Spinal cord (tissue), 10 donors: ENCODE measurements at places on chromosomes 5 and 9. TPM values are rescaled to one million over a fixed set of nuclear protein-coding genes. Genes with fewer than 3 reads are reported as not detected.
A peak's percentile ranks its signal among the peaks of the same experiment; 100 is the strongest.

- no peak overlapping the region for H3K4me3 ChIP-seq
- peaks cover 4% of the 10 kb centered on the region for H3K4me1 ChIP-seq
- no peak overlapping the region for H3K27ac ChIP-seq
- no peaks in the 10 kb centered on the region for H3K27me3 ChIP-seq
- peak; percentile 79 for DNase-seq
Observed at GRCh38 chr9:82673919-82674318, 389.0 kb downstream of the RASEF start.

DNA sequence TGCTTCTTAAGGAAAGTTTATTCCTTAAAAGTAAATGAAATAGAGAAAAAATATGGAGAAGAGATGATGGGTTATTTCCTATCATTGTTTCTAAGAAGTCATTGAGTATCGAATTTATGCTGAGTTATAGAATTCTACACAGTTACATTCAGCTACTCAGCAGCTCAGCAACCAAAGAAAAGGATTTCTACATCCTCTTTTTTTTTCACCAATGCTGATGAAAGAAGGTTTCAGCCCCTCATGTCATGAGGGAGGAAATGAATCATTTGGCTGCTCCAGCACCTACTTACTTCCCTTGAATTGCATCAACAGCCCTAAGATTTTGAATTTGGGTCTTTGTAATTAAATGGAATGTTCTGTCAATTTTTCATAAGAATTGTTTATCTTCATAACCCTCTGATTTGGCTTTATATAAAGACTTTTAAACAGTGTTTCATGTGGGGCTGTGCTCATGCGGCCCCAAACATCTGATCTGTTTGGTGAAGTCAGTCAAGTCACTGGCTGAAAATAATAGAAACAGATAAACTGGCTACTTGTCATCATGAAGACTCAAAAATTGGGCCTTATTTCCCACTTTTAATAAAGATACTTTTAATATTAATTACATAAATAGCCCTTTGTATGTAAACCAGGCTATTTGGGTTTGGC, 18.5 kb upstream of the SNX2 start:
- H3K4me3 ChIP-seq = no peak overlapping the region
- H3K4me1 ChIP-seq = no peaks in the 10 kb centered on the region
- no peak overlapping the region for H3K27ac ChIP-seq
- no peaks in the 10 kb centered on the region for H3K36me3 ChIP-seq
- DNase-seq = no peak
- H3K27me3 ChIP-seq = no peaks in the 10 kb centered on the region

GRCh38 chr5:68739752-68740151, 354.1 kb upstream of the SLC30A5 start:
- no peak for DNase-seq
- no peak overlapping the region for H3K4me3 ChIP-seq
- H3K4me1 ChIP-seq = no peaks in the 10 kb centered on the region

DNA sequence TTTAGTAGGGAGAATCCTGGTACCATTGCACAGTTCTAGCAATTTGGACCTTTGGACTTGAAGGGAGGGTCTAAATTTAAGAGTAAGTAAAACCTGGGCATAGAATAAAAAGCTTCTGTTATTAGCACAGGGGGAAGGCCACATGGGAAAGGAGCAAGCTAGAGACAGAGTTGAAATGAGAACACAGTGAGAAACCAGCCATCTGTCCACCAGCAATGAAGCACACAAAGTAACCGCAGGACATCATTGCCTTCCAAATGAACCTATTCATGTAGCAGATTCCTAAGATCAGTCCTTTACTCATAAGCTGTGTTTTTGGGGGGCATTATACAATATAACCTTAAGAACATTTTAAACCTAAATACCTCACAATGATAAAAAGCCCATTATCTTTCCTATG, 407.4 kb downstream of the HCN1 start:
- no peak overlapping the region for H3K27ac ChIP-seq
- H3K4me1 ChIP-seq = no peaks in the 10 kb centered on the region
- no peak overlapping the region for H3K4me3 ChIP-seq
- no peaks in the 10 kb centered on the region for H3K27me3 ChIP-seq
- no peak for DNase-seq

GRCh38 chr5:124841829-124842712, 95.6 kb upstream of the ZNF608 start:
- no peak overlapping the region for H3K27ac ChIP-seq
- no peak for DNase-seq
- no peak overlapping the region for H3K4me3 ChIP-seq
- no peaks in the 10 kb centered on the region for H3K27me3 ChIP-seq

DNA sequence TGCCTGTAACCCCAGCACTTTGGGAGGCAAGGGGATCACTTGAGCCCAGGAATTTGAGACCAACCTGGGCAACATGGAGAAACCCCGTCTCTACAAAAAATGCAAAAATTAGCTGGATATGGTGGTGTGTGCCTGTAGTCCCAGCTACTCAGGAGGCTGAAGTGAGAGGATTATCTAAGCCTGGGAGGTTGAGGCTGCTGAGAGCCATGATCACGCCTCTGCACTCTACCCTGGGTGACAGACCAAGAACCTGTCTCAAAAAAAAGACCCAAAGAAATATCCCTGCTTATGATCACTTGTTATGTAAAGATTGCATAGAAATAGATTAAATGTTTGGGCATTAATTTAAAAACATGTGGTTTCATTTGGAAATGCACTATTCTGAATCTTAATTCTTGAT, 125.1 kb downstream of the UGCG start:
- H3K27ac ChIP-seq = no peak overlapping the region
- no peaks in the 10 kb centered on the region for H3K36me3 ChIP-seq
- DNase-seq = no peak
- no peaks in the 10 kb centered on the region for H3K4me1 ChIP-seq
- no peaks in the 10 kb centered on the region for H3K27me3 ChIP-seq

DNA sequence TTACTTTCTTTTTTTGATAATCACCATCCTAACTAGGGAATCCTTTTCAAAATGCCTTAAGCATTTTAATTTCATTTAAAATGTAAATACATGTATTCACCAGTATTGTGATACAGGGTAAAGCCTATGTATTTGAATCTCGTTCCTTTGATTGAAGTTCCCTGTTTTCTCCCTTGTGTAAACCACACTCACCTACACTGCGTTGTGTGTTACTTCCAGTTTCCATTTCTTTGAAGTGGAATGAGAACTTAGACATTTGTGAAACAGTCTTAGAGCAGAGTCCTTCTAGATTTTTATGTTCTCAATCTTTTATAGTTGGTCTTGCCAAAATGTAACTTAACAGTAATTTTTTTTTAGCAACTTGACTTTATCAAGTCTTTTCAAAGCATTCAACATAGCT, 101.4 kb downstream of the ZNF462 start:
- no peak for DNase-seq
- H3K4me1 ChIP-seq = no peaks in the 10 kb centered on the region
- H3K36me3 ChIP-seq = no peaks in the 10 kb centered on the region
- H3K4me3 ChIP-seq = no peak overlapping the region
- no peaks in the 10 kb centered on the region for H3K27me3 ChIP-seq
- no peak overlapping the region for H3K27ac ChIP-seq

DNA sequence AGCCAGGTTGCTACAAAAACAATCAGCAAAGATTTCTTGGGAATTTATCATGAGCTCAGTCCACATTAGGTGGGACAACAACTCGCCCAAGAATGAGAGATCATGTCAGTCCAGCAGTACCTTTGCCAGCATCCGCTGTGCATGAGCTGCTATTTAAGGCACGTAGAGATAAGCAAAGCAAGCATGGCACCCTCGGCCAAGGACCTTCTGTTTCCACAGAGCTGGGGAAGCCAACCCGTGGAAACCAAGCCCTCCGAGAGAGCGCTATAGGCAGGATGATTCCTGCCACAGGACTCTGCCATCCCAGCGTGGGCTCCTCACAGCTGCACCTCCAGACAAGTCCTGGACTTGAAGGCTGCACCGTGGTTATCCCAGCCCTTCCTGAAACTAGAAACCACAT, 189.5 kb upstream of the PPP1R26 start:
- H3K27me3 ChIP-seq = no peaks in the 10 kb centered on the region
- DNase-seq = no peak
- no peaks in the 10 kb centered on the region for H3K36me3 ChIP-seq
- no peak overlapping the region for H3K4me3 ChIP-seq
- no peaks in the 10 kb centered on the region for H3K4me1 ChIP-seq

Gene TOR2A
- 7.7 TPM for total RNA-seq

Gene KIF2A
- 66.8 TPM for total RNA-seq

Gene NR6A1
- total RNA-seq = 4.3 TPM

Gene SPATA31D4
- not detected for total RNA-seq

Gene SLC27A6
- 5.6 TPM for total RNA-seq

Gene PCDHA9
- 4.1 TPM for total RNA-seq
